Activated T-cell treated with anti-CD3 and anti-CD28 coated beads for 1 hour (primary cell): ENCODE measurements at places on chromosomes 5 and 9.

DNA sequence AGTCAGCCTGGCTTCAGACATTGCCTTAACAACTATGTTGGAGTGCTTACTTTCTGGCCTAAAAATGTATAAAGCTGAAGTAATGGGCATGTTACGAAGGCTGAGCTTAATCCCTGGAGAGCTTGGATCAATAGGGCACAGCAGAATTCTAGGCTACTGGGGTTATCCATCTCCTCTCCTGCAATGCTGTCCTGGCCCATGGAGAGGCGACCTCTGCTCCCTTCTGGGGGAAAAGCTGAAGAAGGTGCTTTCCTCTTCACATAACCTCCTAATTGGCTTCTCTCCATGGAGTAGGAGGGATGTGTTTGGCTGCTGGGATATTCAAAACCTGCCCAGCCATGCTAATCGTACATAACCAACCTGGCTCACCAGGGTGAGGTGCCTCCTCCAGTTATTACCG, 403.5 kb downstream of the DMRT2 start:
- no peak for DNase-seq

DNA sequence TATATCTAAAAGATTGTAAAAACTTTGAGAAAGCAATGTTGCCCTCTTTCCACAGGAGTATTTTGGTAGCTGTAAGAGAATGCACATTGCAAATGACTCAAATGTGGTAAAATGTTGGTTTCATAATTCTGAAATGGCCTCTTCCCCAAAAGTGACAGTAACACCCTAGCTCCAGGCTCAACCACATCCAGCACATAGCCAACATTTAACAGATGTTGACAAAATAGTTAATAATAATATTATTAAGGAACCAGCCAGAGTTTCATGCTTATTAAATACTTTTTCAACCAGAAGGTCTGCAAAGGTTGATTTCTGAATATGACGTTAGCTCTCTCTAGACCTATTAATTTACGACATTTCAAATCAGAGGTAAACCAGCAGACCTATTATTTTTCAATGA, 1.3 kb downstream of the ANXA1 start:
- no peak for DNase-seq

DNA sequence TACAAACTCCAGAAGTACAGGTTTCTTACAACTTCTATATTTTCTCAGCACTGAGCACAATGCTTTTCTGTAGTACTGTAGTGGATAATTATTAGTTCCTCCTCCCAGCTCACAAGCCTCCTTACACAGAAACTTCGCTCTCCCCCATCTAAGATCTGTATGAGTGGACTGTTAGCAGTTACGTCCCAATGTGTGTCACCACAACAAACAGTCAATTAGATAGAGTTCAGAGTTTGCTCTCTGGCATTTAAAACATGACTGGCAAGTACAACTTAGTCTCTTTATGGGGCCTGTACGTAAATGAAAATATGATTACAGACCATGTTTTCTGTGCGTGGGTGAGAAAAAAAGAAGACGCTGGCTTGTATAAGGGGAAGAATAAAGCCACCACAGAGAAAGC, 631.4 kb upstream of the DMAC1 start:
- DNase-seq: no peak

- no peak for DNase-seq
Observed at GRCh38 chr9:13717322-13718054, 438.0 kb upstream of the MPDZ start.

GRCh38 chr5:132265336-132266030, 8.0 kb downstream of the PDLIM4 start:
- no peak for DNase-seq

GRCh38 chr9:3436629-3437420, 89.0 kb downstream of the RFX3 start:
- no peak for DNase-seq

DNA sequence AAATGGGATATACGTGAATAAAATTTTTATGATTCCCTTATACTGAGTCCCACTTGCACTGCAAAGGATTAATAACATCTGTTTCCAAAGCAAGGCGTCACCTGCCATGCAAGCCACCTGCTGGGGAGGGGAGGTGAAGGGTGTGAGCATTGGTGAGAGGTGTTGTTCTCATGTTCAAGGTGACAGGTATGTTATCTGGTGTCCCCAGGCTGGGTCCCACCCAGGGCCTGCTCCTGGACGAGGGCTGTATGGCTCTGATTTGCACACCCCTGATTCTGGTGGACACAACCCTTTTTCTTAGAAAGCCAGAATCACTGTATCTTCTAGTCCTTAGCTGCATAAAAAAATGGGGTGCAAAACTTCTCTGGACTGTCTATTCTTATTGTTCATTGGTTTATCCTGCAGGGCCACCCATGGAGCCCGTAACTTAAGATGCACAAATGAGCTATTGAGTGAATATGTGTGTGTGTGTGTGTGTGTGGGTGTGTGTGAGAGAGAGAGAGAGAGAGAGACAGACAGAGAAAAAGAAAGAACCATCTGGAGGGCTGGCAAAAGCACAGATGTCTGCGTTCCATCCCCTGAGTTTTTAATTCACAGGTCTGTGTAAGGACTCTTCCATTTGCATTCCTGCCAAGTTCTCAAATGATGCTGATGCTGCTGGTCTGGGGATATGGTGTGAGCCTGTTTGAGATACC, 53.7 kb downstream of the SYK start:
- no peak for DNase-seq

DNA sequence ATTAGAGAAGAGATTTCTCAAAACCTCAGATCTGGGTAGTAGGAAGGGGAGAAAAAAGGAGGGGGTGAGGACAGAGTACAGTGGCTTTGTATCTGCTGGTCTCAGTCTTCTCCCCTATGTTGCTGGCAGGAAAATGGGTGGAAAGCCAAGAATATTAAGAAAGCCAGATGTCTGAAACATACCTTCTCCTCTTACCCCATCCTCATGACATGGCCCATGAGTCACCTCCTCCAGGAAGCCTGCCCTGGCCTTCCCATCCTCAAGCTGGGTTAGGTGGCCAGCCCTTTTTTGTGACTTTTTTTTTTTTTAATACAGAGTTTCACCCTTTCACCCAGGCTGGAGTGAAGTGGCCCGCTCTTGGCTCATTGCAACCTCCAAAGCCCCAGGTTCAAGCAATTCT, 61.8 kb downstream of the ABCA1 start:
- DNase-seq: no peak

DNA sequence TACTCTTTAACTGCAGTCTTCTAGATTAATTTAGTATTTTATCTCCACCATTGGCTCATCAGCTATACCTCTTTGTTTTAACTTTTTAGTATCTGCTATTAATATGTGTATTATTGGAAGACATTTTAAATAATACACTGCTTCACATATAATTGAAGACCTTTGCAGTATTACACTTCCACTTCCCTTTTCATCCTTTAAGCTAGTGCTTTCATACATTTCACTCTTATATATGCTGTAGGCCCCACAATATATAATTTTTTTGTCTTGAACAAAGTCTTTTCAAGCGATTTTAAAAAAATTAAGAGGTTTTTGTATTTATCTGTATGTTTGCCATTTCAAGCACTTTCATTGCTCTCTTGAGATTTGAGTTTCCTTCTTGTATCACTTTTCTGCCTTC, 8.6 kb upstream of the LPCAT1 start:
- no peak for DNase-seq
